SK-N-SH (cell line): ENCODE measurements at places on chromosomes 16 and 17.

GRCh38 chr17:199806-200545, 18.5 kb upstream of the DOC2B start:
- no peak for DNase-seq

GRCh38 chr16:8278031-8278580, 312.2 kb downstream of the TMEM114 start:
- DNase-seq: no peak

DNA sequence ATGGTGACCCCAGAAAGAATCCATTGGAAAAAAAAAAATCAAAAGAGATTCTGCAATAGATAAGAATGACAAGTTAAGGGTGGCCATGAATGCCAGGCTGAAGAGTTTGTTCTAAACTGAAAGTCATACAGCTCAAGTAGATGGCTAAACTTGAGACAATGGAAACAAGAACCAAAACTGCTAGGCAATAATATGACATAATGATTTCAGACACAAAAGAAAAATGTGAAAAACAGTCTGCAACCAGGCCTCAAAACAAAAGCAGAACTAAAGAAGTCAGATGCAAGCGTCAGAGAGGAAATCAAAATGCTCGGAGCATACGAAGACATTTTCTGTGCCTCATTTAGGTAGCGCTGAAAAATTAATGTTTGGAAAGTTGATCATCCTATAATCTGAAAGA, 54.4 kb upstream of the YPEL2 start:
- no peak for DNase-seq

GRCh38 chr17:75691801-75692626, 24.9 kb downstream of the SAP30BP start:
- DNase-seq: no peak

DNA sequence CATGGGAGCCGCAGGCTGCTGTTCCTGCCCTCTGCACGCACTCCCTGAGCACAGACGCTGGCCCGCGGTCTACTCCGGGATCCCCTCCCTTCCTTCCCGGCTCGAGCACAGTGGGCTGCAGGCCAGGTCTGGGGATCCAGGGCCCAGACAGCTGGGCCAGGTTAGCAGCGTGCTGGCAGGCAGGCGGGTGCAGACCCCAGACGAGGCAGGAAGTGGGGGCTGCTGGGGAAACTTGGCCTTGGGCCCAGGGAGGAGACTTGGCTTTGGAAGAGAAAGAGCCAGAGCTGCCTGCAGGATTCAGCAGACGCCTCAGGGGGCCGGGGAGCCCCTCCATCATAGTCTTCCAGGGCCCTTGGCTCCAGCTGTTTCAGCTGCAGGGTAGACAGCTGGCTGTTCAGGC, 30.2 kb upstream of the ABCC3 start:
- DNase-seq: peak; percentile 99

DNA sequence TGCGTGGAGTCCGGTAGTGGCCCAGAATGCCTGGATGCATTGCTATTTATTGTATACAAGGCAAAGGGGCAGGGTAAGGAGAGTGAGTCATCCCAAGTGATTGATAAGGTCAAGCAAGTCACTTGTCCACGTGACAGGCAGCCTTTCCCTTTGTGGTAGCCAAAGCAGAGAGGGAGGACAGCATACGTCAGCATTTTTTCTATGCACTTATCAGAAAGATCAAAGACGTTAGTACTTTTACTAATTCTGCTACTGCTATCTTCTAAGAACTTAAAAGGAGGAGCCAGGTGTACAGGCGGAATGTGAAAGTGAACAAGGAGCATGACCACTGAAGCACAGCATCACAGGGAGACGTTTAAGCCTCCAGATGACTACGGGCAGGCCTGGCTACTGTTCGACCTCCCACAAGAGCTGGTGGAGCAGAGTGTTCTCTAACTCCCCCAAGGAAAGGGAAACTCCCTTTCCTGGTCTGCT, 47.9 kb upstream of the ARL4D start:
- no peak for DNase-seq

DNA sequence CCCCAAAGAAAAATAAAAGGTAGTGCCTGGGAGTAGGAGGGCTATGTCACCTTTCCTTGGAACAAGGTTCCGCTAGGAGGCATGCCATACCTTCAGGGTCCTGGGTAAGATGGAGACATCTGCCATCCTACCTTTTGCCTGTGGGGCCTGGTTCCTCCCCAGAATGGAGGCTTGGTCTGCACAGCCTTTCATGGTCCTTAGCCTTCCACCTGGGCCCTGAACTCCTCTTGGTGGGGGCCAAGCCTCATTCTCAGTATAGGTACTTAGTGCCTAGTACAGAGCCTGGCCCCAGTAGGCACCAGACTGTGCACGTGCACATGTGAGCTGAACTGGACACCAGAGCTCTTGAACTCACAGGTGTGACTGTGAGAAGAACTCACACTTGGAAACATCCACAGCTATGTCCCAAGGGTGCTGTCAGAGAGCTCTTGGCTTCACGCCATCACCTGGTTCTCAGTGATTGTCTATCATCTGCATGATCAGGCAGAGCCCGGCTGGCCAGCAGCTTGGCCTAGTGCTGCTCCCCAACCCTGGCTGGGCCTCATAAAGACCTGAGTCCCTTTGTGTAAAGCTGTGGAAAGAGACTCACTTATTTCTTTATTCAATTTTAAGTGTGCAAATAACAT, 143.2 kb downstream of the SOCS1 start:
- DNase-seq: no peak

- DNase-seq: no peak
Observed at GRCh38 chr17:62981933-62982332, 15.9 kb downstream of the TANC2 start.

DNA sequence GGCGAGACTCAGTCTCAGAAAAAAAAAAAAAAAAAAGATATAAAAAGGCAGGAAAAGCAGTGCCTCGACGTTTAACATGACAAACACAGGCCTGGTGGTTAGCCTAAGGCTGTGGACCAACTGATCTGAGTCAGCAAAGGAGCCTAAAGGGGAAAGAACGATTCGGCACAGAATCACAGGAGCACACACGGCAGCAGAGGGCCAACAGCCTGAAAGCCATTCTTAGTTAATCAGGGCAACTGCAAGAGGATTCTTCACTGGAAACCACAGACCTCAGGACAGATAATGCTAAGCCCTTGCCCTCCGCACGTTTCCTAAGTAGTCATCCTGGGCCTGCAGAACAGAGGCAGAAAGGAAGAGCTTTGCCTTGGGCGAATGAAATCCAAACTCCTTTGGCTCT, 14.7 kb downstream of the TMEM11 start:
- no peak for DNase-seq

- DNase-seq: peak; percentile 19
Observed at GRCh38 chr16:8847623-8848022, 21.2 kb downstream of the CARHSP1 start.

GRCh38 chr17:65058593-65058992, 2.1 kb upstream of the GNA13 start:
- no peak for DNase-seq

GRCh38 chr17:44400226-44400847, 10.9 kb upstream of the ITGA2B start:
- no peak for DNase-seq

DNA sequence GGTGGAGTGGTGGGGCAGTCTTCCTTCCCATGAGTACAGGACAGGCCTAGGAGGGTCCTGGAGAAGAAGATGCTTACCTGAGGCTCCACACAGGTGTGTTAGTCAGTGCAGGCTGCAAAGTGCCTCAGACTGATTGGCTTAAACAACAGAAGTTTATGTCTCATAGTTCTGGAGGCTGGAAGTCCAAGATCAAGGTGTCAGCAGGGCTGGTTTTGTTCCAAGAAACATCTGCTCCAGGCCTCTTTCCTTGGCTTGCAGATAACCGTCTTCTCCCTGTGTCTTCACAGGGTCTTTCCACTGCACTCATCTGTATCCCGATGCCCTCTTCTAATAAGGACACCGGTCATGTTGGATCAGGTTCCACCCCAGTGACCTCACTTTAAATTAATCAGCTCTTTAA, 153.0 kb downstream of the NTN1 start:
- DNase-seq: no peak

- peak; percentile 16 for DNase-seq
Observed at GRCh38 chr17:16243801-16244567, 27.0 kb downstream of the PIGL start.

GRCh38 chr16:31880322-31880979, 6.8 kb downstream of the ZNF267 start:
- DNase-seq: no peak

- DNase-seq: no peak
Observed at GRCh38 chr17:77211681-77212080, 70.9 kb downstream of the SEC14L1 start.

DNA sequence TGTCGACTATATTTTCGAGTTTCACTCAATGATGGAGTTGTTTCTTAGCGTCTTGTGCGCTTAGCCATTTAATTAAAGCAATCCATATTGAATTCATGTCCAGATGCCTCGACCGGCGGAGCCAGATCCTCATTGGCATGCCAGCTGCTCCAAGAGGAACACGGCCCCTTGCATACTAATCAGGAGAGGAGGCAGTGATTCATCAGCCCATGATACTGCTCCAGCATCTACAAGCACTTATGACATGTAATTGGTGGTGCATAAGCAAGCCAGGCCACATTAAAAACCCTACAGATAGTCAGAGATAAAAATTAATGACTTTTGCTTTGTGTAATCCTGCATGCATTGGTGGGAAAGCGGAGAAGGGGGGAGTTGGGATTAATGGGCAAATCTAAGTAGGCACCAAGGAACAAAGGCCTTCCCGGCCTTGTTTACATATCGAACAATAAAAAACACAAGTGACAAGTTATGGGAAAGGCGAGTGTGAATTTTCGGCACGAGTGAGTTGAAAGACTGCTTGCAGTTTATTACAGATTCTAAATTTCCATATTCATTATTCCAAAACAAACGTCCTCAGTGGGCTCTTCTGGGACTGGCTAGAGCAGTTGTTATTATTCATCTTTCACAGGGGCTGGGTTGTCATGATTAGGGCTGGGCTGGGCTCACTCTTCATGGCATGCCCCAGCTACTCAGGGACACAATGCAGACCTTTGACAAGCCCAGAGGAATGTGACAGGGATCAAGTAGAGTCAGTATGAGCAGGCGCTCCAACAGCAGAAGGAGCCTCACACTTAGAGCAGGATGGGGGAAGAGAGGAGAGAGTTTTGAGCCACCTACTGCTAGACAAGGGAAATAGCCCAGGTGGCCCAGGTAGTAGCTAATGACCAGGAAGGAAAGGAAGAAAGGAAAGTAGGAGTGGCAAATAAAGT, 281.7 kb upstream of the ZFHX3 start:
- peak; percentile 61 for DNase-seq

DNA sequence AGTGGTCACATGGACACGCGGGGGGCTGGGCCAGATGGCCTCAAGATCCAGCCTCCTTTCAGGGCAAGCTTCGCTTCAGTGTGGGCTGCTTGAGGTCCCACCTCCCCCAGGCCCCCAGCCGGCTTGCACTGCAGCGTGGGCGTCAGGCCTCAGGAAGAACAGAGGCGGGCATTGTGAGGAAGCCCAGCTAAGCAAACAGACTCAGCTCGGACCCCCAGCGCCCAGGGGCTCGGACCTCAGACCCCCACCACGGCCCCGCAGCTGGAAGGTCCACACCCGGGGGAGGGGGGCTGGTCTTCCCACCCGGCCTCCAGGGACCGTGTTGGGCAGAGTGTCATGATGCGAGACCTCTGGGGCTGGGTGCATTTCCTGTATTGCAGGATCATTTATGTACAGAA, 24.7 kb upstream of the ZNF469 start:
- DNase-seq: peak; percentile 26

- no peak for DNase-seq
Observed at GRCh38 chr16:85955566-85955965, 56.6 kb downstream of the IRF8 start.

DNA sequence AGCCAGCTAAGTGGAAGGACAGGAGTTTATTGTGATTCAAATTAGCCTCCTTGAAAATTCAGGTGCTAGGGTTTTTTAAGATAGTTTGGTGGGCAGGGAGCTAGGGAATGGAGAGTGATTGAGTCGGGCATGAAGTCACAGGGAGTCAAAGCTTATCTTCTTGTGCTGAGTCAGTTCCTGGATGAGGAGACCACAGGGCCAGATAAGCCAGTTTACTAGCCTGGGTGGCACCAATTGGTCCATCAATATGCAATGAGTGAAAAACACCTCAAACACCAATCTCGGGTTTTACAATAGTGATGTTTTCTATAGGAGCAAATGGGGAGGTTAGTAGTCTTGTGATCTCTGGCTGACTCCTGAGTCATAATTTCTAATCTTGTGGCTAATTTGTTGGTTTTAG, 165.1 kb downstream of the ABCC12 start:
- DNase-seq: no peak

DNA sequence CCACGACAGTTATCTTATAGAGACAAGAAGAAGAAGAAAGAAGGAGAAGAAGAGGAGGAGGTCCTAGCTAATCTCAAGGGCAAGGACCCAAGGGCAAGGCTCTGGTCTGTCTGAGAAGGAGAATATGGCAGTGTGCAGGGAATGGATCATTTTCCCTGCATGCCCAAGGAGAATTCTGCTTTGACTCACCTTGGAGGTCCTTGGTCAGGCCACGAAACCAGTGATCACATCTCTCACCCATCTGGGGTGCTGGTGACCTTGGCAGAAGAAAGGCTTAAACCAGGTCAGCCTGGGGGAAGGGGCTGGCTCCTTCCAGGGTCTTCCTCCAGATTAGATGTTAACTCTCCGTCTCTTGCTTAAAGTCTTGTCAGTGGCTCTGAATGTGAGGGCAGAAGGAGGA, 1.6 kb upstream of the FMNL1 start:
- no peak for DNase-seq

GRCh38 chr17:50325906-50326305, 20.0 kb upstream of the XYLT2 start:
- no peak for DNase-seq

DNA sequence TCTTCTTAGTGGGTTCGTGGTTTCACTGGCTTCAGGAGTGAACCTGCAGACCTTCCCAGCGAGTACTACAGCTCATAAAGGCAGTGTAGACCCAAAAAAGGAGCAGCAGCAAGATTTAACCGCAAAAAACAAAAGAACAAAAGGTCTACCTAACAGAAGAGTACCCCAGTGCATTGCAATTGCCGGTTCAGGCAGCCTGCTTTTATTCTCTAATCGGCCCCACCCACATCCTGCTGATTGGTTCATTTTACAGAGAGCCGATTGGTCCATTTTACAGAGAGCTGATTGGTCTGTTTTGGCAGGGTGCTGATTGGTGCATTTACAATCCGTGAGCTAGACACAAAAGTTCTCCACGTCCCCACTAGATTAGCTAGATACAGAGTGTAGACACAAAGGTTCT, 2.0 kb upstream of the ARRB2 start:
- no peak for DNase-seq

DNA sequence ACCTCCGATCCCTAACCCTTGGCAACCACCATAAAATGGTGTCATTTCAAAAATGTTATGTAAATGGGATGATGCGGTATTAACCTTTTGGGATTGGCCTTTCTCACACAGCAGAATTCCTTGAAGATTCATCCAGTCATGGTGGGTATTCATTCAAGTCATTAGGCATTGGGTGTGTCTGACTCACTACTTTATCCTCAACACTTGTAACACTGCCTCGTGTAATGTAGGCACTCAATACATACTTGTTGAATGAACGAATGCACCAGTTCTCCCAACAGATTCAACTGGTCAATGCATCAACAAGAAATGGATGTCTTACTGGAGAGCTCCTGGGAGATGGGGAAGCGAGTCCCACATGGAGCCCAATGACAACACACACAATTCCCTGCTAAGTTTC, 21.8 kb upstream of the GAN start:
- DNase-seq: no peak

GRCh38 chr17:4483012-4483840, 15.5 kb upstream of the SPNS2 start:
- no peak for DNase-seq

GRCh38 chr16:22859925-22860324, 46.0 kb downstream of the HS3ST2 start:
- no peak for DNase-seq
